A549 (cell line): ENCODE measurements at places on chromosomes 16 and 17.

GRCh38 chr17:73838815-73839214 lies 194.6 kb upstream of the SDK2 start:
- DNase-seq: no peak

DNA sequence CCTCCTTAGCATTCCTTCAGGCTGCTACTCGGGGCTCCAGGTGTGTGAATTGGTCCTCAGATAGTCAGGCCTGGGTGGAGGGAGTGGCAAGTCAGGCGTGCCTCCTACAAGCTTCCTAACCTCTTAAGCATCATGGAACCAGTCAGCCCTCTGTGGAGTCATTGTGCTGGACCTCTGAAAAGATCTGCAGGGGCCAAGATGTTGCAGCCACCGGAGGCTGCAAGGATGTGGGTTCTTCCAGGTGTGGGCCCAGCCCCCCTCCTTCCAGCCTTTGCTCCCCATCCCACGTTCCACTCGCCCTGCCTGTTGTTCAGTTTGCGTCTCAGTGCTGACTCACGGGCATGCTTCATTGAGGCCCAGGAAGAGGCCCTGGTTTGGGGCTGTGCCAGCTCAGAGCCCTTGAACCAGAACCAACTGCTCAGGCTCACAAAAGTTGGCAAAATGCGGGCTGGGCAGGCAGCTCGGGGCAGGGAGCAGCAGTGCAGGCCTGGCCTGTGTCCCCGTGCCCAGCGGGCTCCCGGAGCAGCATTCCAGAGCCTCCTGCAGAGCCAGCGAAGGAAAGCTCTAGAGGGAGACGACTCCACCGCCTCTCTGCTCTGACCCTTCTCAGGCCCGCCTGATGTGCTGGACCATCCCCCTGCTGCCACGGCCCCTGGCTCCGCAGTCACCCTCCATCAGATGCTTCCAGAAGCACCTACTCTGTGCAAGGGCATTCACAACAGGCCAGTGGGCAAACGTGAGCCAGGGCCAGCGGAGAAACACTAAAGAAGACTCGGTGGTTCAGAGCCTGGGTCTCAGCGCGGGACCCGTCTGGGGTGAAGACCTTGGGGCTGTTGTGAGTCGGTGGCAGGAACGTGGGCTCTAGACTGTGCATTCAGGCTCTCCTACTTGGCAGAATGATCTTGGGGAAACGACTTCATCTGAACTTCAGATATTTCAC lies 7.5 kb downstream of the LDHD start:
- peak; percentile 46 for DNase-seq

- DNase-seq: no peak
Observed at GRCh38 chr17:44826123-44826790, 3.8 kb downstream of the GJC1 start.

DNA sequence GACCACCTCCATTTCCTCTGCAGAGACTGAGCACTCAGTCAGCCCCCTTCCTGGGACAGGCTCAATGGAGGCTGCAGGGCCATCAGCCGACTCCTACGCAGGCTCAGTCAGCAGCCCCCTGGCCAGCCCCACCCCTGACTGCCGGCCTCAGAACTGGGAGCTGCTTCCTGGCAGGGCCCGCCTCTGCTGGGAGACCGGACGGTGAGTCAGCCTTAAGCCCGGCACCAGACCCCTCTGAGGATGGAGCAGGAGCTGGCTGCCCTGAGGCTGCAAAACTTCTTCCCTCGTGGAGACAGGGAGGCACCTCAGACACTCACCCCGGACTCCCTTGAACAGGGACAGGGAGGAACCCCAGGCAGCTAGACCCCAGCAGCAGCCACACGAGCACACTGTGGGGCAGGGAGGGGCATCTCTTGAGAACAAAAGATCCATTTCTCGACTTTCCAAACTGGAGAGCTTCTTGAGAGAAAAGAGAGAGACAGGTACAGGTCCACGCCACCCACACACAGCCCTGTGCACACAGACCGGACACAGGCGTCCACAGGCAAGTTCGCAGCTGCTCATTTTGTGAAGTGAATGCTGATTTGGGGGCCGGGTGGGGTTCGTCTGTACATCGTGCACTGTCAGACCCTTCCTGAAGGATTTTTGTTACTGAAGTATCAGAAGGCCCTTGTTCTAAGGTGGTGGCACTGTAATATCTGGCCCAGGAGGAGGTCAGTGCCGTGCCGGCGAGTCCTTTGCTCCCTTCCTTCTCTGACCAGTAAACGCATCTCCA lies 1.3 kb upstream of the TUBB3 start:
- DNase-seq: peak; percentile 90

GRCh38 chr17:42928714-42929496 lies 28.3 kb downstream of the G6PC1 start:
- peak; percentile 95 for DNase-seq

GRCh38 chr16:66238696-66239095 lies 127.8 kb upstream of the CDH5 start:
- DNase-seq: no peak

DNA sequence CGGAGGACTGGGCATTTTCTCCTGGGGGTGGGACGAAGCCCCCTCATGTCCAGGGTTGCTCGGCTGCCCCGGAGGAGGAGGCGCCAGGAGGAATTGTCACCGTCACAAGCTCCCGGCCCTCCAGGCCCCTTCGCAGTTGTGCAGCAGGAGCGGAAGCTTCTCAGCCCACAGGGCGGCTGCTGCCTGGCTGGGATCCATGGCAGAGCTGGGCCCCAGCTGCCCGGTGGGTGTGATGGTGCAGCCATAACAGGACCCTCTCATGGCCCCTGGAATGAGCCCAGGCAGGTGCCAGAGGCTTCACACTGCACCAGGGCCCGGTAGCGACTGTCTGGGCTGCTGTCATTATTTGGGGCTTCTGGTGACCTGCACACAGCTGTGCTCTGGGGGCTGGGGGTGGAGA lies 54.9 kb upstream of the GNG13 start:
- DNase-seq: no peak

GRCh38 chr16:57920215-57920879 lies 50.6 kb downstream of the CNGB1 start:
- DNase-seq: no peak

GRCh38 chr16:53894686-53895085 lies 190.7 kb downstream of the FTO start:
- no peak for DNase-seq

DNA sequence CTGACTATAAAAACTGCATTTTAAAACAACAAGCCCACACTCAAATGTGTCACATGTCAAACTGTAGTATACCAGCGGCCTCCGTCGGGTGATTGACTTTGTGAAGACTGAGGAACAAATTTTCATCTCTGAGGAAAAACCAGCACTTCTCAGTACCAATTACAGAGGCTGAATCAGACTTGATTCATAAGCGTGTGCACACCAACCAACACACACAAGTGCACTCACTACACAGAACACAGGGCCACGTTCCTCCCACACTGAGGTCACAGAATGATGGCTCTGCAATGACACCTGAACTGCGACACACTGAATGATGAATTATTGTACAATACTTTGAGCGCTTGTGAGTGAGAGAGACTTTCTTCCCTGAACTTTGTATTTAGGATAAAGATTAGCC lies 29.6 kb downstream of the XPO6 start:
- no peak for DNase-seq

GRCh38 chr17:82752371-82753200 lies 721 bp downstream of the TBCD start:
- DNase-seq: no peak

- no peak for DNase-seq
Observed at GRCh38 chr16:66616592-66616991, 12.1 kb downstream of the CMTM3 start.

GRCh38 chr16:21159281-21159951 lies 942 bp downstream of the LDAF1 start:
- DNase-seq: no peak

DNA sequence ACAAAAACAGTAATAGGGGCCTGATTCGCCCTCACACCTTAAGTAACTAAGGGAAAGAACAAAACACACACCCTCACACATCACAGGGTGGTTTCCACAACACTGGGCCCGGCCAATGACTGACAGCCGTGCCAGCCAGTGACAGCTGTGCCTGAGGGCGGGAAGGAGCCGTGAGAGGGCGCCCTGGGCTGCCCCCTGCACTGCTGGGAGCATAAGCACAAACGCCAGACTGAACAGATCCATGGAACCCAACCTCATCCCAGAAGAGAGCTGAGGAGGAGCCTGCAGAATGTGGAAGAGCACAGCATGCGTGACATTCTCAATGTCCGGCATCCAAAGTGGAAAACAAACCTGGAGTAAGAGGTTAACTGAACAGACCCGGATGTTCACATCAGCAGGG lies 16.0 kb downstream of the CSNK1D start:
- DNase-seq: no peak
